Bronchial epithelial cell (primary cell): ENCODE measurements at places on chromosomes 4 and X.

- no peak for DNase-seq
Observed at GRCh38 chrX:130121505-130121800, 11.2 kb upstream of the ELF4 start.

GRCh38 chrX:12007881-12008280 is 130.4 kb upstream of the FRMPD4 start:
- peak; percentile 90 for DNase-seq

- DNase-seq = peak; percentile 57
Observed at GRCh38 chrX:134999469-134999868, 8.7 kb downstream of the SMIM10 start.

DNA sequence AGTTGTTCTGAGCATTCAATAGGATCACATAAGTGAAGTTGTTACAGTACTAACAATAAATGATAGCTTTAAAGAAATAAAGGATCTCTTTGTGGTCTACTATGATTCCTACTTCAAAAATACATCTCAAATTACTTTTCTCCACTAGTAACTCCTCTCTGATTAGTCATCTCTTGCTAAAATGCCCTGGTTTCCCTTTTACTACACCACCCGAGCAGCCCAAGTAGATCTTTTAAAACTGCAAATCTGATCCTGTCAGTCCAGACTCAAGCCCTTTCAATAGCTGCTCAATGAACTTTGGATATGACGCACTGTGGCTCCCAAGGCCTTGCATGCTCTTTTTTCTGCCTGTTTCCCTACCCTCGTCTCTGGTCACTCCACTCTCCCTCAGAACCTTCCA is 97.5 kb downstream of the MAOA start:
- peak; percentile 5 for DNase-seq

- peak; percentile 10 for DNase-seq
Observed at GRCh38 chrX:9988762-9989161, 21.6 kb downstream of the CLDN34 start.

DNA sequence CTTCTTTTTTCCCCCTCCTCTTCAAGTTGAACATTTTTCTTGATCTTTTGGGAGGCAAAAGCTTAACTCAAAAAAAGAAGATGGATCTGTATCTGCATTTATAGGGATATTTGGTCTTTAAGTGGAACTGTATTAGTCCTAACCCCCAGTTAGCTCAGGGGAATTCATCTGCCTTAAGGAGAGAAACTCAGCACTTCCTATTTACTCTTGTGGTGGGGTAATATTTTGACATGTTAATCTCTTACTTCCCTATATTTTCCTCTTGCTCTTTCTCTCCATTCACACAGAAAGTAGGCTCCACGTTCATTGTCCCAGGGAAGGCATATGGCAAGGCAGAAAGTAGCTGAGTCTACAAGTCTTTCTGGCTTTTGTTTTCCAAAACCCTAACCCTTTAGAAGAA is 5.3 kb downstream of the LRRC66 start:
- no peak for DNase-seq

GRCh38 chr4:110154582-110154981 is 43.8 kb downstream of the ELOVL6 start:
- no peak for DNase-seq

GRCh38 chr4:54568184-54568583 is 89.6 kb upstream of the KIT start:
- peak; percentile 8 for DNase-seq

- DNase-seq = no peak
Observed at GRCh38 chr4:10017037-10017893, 4.0 kb downstream of the SLC2A9 start.

- DNase-seq = no peak
Observed at GRCh38 chr4:81732980-81733379, 261.3 kb upstream of the RASGEF1B start.

GRCh38 chrX:48956728-48957414 is 536 bp downstream of the OTUD5 start:
- no peak for DNase-seq

DNA sequence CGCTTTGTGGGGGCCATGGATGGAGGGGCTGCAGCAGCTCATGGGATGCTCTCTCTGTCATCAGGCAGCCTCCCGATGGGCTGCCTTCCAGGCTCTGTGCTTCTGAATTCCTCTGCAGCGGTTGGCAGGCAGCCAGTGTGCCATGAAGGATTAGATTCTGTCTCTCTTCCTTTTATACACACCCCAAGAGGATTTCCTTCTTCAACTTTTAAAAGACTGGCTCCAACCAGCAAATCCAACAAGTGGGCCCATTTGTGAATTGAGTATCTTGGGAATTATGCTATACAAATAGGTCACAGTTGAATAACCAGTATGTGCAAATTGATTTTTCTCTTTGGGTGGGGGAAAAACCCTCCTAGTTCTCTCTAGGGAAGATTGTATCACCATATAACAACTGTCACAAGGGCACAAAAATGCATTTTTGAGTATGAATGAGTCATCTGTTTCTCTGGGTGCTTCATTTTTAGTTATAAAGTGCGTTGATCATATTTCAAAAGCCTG is 96.8 kb upstream of the FAT1 start:
- DNase-seq = no peak

DNA sequence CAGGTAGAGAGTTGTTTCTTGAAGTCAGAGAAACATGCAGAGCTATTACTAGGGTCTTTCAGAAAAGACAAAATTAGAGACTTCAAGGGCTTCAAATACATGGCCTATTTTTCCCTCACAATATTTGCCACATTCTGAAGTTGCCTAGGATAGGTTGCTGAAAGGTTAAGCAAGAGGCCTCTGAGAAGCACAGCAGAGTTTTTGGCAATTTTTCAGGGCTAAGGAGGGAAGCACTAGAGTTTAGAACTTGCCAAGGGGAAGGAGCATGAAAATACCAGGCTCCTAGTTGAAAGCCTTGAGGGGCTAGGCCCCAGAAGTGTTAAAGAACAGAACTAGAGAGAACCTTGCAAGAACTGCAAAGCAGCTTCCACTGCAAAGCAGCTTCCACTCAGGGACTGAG is 86.4 kb downstream of the ANAPC10 start:
- no peak for DNase-seq

DNA sequence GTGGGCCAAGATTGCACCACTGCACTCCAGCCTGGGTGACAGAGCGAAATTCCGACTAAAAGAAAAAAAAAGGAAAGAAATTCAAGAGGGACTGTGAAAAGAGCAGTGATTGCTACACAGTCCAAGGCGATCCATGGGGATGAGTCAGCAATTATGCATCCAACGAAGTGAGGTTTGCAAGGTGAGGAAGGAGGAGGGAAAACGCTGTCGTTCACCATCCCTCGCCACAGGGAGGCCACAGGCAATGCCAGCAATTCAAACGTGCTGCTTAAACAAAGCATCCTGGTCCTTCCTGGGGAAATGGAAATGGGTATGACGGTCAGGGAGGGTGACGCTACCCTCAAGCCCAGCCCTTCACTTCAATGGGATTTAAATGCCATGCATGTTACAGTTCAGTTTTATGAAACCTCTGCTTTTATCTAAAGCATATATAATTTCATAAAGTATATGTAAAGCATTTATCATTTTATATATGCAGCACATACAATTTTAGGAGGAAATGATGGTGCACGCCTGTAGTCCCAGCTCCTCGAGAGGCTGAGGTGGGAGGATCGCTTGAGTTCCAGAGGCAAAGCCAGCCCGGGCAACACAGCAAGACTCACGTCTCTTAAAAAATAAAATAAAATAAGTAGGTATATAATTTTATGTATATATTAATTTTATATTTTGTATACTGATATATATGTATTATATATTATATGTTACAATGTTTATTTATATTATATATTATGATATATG is 108.7 kb downstream of the DHRSX start:
- peak; percentile 96 for DNase-seq

- no peak for DNase-seq
Observed at GRCh38 chr4:174702979-174703478, 126.0 kb downstream of the GLRA3 start.

DNA sequence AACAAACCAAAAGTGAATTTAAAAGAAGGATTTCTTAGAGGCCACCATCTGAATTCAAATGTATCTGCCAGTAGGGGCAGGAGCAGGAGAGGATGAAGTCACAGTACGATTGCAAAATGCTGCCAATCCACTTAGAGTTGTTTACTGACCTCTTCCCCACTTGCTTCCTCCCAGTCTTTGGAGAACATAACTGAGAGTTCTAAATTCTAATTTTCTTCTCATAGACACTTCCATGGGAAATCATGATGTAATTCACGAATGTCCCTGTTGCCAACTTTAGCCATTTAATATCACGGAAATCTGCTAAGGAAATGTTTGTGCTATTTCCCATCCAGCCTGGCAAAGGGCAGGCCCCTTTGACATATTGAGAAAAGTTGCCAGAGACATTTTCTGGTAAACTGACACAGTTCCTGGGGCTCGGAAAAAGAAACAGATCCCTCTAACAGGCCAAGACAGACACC is 33.6 kb upstream of the NOCT start:
- peak; percentile 74 for DNase-seq

GRCh38 chrX:116142976-116143375 is 27.6 kb upstream of the AGTR2 start:
- DNase-seq = no peak

DNA sequence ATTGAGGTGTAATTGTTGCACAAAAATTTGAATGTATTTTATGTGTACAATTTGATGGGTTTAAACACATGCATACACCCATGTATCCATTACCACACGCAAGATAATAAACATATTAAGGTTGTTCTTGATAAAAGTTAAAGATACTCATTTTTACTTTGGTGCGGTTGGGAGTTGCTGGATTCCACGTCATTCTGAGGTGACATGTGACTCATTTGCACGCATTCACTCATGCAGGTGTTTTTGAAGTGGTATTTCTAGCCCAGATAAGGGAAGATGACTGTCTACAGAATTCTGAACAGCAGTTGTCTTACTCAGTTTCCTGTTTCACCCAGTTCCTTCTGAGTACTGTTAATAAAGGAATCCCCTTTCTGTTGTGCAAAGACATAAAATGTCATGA is 142.0 kb downstream of the RTL3 start:
- peak; percentile 90 for DNase-seq

GRCh38 chr4:13483768-13484121 is 395 bp downstream of the RAB28 start:
- peak; percentile 48 for DNase-seq

DNA sequence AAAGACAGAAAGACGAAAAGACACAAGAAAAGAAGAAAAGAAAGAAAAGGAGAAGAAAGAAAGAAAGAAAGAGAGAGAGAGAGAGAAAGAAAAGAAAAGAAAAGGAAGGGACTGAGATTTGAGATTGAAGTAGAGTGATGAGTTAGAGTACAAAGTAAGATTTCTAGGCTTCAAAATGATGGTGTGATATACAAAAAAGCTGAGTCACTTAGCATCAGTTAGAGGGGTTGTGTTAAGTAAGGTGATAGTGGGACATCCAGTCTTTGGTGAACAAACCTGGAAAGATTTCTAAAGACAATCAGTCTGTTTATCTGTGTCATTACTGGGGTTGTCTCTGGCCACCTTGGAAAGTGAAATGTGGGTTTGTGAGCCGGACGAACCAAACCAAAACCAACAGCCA is 13.5 kb downstream of the SLC10A6 start:
- DNase-seq = no peak

DNA sequence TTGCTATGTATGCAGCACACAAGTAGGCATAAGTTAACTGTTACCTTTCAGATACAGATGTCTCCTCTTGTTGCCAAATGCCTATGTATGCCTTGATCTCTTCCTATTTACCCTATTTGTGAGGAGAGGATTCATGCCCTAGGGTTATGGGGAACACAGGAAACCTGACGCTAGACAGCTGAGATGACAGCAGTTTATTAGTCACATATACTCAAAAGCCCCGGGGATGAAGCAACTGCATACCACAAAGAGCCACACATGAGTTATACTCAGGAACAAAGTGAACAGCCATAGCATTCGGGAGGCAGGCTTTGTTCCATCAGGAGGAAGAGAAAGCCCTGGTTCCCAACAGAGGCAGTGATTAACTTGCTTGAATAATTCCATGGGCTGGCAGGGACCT is 1011.7 kb upstream of the PCDH7 start:
- DNase-seq = peak; percentile 67

DNA sequence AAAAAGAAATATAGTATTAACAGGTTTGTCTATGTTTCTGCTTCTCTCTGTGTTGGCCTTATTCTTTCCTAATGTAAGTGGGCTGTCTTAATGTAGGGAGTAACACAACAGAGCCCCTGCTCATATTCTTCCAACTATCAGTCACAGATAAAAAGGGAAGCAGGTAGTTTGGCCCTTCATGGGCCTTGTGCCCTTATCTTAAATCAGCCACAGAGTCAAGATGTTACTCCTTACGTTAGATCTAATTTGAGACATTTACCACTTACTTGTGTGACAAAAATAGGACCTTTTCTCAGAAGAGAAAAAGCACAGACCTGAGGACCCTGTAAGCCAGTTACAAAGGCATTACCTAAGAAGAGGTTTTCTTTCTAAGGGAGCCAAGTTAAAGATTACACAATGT is 589.0 kb downstream of the GRXCR1 start:
- DNase-seq = no peak

DNA sequence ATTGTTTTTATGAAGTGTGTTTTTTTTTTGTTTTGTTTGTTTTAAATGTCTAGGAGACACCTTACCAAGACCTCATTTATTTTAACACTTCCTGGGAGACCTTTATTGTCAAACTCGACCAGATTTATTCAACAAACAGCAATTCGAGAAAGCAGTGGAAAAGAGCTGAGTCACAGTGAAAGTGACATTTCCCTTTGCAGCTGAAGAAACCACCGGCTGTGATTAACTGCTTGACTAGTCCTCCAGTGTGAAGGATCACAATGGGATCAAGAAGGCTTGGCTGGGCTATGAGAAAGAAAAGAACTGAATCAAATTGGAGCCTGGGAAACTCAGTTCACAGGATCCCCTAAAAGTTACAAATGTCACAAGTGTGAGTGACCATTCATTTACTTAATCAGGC is 11.9 kb upstream of the ADH7 start:
- DNase-seq = peak; percentile 91

GRCh38 chrX:13829983-13830382 is 13.1 kb upstream of the GPM6B start:
- DNase-seq = no peak

- DNase-seq = peak; percentile 48
Observed at GRCh38 chrX:46865281-46865680, 28.4 kb downstream of the RP2 start.
